ENCODE measurements at places on chromosomes 16 and 17.
A peak's percentile ranks its signal among the peaks of the same experiment; 100 is the strongest.

- DNase-seq = no peak
These were observed 22.9 kb upstream of the RPL13 start for GRCh38 chr16:89537549-89537925.

DNA sequence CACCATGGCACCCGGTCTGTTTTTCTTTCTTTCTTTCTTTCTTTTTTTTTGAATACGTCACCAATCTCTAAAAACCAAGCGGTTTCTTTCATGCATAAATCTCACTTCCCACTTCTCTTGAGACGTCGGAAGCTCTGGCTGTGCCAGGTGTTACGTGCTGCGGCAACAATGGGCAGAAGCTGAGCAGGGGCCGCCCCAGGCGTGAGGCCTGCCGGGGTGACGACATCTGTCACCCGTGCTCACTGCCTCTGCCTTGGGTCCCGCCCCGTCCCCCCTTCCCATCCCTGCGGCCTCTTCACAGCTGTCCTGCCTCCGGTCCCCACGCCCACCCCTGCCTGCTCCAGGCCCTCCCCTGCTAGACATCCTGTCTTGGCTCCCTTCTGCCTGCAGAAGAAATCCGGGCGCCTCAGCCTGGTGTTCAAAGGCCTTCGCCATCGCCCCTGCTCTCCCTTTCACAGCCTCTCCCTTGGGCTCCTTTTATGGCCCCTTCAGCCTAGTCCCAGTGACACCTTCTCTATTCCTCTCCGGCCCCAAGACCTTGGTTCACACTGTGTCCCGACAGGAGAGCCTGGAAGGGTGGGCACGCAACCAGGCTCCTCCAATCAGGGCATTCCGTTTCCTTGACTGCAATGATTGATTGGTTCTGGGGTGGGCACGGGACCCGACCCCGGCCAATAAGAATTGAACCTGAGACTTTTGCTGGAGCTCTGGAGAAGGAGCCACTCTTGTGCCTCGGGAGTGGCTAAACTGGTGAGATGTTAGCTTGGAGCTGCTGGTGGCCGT, 4.8 kb downstream of the P2RX1 start:
- DNase-seq = peak; percentile 94

- DNase-seq = no peak
These were observed 78.8 kb upstream of the ANKFN1 start for GRCh38 chr17:56074361-56074890.

DNA sequence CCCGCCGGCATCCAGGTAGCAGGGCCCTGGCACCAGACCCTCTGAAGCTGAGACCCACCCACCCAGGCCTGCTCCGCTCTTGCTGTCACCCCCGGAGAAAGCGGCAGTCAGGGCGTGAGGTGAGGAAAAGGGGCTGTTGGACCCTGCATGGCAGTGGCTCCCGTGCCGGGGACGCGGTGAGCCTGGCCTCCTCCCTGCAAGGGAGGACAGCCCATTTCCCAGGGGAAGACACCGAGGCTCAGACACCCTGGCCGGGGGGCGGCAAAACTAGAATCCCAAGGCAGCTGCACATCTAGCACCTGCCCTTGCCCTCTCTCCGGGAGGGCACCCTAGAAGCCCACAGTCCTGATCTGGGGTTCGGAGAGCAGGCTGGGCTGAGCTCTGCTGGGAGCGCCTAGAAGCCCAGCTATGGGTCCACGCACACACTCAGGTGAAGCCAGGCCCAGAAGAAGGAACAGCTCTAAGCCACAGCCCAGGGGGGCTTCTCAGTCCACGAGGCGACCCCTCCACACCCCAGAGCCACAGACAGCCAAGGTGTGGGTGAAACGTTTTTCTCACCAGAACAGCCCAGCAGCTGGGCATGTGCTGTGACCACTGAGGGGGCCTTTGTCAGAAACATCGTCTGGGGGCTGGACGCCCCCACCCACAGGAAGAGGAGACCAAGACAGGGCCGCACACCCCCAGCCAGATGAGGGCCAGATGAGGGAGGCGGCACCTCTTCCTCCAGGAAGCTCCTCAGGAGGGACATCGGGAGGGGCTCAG, 22.4 kb downstream of the SLC7A5 start:
- no peak for DNase-seq

- DNase-seq = no peak
These were observed 56.9 kb downstream of the MSI2 start for GRCh38 chr17:57313097-57313835.

DNA sequence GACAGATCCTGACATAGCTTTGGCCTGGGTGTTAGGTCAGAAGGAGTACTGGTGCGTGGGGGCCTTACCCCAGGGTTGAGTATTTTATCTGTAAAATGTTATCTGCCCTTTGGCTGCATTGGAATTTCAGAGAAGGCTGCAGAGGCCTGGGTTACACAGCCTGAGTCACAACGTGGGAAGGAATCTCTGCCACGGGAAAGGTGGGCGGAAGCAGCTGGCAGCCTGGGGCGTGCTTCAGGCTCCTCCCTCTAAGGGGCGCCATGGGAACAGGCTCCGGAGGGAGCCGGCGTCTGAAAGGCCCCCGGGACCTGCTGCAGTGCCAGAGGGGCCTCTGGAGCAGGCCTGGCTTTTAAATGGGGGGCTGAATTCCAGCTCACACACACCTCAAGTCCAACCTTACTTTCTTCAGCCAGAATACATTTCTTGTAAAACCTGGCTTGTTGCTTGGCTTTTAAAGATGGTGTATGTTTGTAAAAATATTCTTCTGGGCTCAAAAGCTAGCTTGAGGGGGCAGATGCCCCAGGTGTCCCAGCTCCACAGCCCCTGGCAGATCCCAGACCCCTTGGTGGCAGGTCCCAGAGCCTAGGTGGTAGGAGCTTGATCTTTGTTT, 142.2 kb downstream of the RAB11FIP4 start:
- DNase-seq = no peak

DNA sequence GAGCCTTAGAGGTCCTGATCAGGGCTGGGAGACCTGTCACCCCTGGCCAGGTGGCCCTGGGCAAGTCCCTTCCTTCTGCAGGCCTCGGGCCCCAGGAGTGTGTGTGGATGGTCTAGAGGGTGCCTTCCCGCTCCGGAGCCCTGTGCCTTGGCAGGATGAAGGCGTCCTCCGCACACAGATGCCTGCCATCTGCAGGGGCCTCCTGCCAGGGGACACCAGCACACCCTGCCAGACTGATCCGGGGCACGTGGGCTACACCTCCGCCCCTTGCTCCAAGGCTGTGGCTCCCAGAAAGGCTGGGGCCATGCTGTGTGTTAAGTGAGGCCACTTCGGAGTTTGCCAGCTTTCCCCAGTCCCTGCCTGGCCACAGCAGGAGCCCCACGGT, 30.7 kb downstream of the NPTX1 start:
- no peak for DNase-seq

- DNase-seq = no peak
These were observed 2.4 kb upstream of the ALOXE3 start for GRCh38 chr17:8120520-8121406.

All from naive B cell (primary cell).